Activated CD4-positive, alpha-beta T cell treated with anti-CD3 and anti-CD28 coated beads for 1 hour (primary cell): ENCODE measurements at places on chromosomes 1 and 21.

GRCh38 chr1:151002051-151002450 is 4.7 kb downstream of the MINDY1 start:
- DNase-seq: no peak

DNA sequence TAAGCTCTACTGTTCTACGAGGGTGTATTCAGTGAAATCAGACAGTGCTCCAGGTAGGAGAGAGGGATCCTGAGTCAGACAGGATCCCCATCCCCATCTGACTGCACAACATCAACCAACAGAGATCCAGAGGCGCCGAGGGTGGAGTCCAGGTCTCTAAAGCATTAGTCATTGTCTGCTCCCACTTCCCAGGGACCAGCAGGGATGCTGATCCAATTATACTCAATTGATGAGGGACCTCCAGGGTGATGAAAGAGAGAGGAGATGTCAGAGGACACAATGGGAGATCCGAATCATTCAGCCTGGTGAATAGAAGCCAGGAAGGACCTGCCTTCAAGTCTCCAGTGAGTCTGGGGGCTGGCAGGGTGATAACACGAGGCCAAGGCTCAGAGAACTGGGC is 39.5 kb upstream of the STMN1 start:
- DNase-seq: no peak

GRCh38 chr1:7768583-7768982 is 2.5 kb upstream of the VAMP3 start:
- no peak for DNase-seq

GRCh38 chr1:151991663-151992302 is 1.9 kb downstream of the S100A10 start:
- no peak for DNase-seq

GRCh38 chr1:207365063-207365462 is 43.6 kb downstream of the CD55 start:
- no peak for DNase-seq

DNA sequence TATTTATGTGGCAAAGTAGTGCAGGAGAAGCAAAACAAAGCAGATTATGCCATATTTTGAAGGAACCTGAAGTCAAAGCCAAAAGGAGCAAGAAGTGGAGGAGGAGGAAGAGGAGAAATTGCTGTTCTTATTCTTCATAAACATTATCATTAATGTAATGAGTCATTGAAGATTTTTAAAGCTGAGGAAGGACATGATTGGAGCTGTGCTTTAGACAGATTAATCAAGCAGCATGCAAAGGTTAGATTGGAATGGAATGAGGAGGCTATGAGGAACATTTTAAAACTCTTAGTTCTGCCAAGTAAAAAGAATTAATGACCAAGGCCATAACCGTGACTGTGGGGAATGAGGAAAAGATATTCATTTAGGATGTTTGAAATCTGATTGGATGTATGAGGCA is 33.0 kb upstream of the HSD17B7 start:
- DNase-seq: no peak

GRCh38 chr1:208223136-208223535 is 21.0 kb downstream of the PLXNA2 start:
- DNase-seq: no peak

DNA sequence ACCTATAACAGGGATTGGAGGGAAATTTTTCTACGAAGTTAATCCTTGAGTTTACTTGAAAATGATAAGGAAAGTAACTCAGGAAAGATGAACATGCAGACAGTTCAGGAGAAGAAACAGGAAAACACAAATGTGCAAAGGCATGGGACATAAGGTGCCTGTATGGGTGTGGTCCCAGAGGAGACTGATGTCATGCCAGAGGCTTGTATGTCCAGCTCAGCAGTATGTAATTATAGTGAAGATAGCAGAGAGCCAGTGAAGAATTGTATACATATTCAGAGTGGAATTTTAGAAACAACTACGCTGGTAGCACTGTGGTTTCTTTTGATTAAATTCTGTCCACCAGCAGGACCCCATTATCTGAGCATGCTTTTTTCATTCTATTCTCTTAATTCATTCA is 179.5 kb downstream of the LRRC7 start:
- no peak for DNase-seq

DNA sequence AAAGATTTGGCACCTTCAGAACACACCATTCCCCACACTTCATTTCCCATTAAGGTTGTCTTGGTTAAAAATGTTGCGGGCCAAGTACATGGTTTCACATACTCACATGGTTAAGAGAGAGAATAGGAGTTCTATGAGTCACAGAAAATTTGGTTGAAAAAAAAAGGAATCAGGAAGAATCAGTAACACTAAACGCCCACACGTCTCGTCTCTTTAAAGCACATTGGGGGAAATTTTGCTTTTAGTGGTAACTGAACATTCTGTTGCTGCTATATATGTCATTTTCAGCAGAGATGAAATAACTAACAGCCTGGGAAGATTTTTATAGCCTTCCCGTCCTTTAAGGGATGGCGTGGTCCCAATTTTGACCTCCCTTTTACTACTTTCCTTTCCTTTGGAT is 132.9 kb upstream of the ERG start:
- DNase-seq: no peak
